ENCODE measurements at places on chromosomes 11 and 22.
A peak's percentile ranks its signal among the peaks of the same experiment; 100 is the strongest.

DNA sequence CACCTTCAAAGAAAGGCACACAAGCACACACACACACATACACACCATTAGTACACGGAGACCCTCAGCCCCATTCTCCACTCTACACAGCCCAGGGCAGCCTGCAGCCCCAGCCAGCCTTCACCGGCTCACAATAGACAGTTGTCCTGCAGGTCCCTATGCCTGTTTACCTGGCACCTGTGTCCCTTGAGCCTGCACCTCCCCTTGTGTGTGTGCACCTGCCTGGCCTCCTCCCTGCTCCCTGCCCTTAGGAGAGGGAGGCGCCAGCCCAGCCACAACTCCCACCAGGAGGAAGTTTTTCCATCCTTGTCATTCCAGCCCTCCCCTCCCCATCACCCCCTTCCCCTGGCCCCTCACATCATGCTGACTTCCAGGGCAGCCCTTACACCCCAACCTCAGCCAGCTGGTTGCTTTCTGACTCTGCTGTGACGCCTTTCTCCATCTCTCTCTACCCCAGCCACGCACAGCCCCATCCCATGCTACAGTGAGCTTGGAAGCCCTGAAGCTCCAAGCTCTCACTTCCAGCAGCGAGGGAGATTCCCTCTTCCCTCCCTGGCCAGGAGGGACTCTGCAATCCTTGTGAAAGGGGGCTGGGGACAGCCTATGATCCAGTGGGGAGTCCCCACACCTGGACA, 4.4 kb downstream of the AHNAK start:
- DNase-seq, result no peak

DNA sequence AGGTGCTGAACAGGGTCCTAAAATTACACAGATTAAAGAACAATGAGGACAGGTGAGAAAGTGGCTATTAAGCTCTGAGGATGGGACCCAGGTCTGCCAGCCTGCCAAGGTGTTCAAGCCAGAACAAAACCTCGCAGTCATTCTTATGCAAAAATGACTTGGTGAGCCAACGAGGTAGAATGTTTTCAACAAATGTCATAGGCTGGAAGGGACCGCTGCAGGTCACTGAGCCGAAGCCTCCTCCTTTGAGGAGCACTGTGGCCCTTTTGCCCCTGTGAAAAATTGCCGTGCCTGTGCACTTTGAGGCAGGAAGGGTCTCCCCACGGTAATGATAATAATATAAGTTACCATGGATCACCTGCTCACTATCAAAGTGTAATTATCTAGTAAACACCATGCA, 216.2 kb downstream of the DSCAML1 start:
- DNase-seq, result no peak

- DNase-seq, result no peak
Observed at GRCh38 chr11:108253176-108253575, 30.3 kb downstream of the ATM start.

DNA sequence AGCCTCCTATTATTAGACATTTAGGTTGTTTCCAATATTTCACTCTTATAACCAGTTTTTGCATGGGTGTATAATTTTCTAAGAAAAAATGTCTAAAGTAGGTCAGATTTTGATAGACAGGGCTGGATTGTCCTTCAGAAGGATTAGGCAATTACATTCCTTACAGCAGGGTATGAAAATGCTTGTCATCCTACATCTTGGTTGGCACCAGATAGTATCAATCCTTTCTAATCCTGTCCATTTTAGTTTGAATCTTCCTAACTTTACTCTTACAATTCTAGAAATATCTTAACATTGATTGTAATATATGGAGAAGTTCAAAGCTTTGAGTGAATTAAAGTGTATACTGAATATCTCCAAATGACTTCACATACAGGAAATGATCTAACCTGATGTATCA, 63.0 kb upstream of the ZBED5 start:
- DNase-seq, result no peak

DNA sequence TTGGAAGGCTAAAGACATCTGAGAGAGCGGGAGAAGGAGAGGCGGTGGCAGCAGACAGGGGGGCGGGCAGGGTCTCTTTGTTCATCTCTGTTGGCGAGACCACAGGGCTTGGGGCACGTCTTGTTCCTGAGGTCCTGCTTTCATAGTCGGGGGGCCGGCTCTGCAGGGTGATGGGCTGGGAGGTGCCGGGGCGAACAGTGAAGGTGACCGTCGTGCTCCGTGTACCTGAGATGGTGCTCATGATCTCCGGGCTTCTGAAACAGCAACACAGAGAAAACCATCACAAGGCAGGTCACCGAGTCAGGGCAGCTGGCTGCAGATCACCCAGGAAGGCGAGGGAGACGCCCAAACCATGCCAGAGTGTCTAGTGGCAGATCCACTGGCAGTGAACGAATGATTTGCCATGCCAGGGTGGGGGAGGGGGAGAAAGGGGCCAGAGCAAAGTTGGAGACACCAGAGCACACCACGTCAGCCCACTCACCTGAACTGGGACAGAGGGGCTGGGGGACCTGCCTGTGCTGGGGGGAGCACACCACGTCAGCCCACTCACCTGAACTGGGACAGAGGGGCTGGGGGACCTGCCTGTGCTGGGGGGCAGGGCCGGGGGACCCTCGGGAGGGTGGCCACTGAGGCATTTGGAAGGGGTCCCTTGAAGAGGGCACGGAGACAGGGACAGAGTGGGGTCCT, 75.0 kb downstream of the CTTN start:
- no peak for DNase-seq

DNA sequence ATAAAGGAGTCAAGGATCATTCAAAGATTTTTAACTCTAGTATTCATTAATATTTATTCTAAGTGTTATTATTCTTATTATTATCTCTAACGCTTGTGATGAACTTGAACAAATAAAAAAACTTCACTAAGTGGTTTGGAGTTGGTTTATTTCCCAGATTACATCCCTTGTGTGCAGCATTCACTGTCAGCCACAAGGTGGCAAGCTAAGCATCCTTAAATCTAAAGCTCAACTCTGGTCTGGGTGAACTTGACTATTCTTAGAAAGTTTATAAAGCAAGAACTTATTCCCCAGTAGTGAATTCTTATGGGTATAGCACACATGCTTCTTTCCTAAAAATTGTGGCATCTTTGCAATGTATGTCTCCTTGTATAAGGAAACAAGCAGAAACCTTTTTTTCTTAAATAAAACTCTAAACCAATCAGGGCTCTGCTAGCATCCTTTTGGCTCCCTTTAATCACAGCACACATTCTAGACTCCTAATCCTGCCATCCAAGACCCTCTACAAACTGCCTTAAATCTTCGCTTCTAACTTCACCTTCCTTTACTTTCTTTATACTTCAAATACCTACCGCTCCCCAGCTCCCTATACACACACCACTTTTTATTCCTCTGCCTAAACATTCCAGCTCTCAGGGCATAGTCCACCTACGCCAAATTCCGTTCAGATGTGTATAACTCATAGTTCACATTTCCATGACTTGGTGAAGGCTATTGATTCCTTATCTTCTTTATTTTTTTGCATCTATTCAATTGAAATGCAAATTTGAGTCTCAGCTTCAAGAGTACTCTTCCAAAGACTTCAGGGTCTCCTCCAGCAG, 1068.8 kb downstream of the DLG2 start:
- DNase-seq, result no peak

- DNase-seq, result no peak
Observed at GRCh38 chr11:73859671-73860070, 17.0 kb downstream of the COA4 start.

GRCh38 chr22:48894804-48895250, 932.8 kb downstream of the BRD1 start:
- no peak for DNase-seq

GRCh38 chr22:48709453-48709852, 1118.2 kb downstream of the BRD1 start:
- no peak for DNase-seq

- no peak for DNase-seq
Observed at GRCh38 chr11:3115321-3115720, 49.8 kb downstream of the OSBPL5 start.

DNA sequence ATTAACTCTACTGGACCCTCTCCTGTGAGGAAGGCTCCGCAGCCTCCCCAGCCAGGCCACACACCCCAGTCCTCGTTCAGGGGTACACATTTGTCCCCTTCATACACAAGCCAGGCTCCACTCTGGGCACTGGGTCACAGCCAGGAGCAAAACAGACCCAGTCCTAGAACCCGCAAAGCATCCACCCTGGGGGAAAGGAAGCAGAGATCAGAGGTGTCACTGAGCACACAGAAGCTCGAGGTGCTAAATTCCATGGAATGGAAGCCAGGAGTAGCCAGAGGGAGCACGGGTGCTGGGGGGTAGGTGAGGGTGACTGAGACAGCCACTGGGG, 43.6 kb upstream of the TH start:
- DNase-seq, result no peak

GRCh38 chr11:12170984-12171383, 60.6 kb downstream of the MICAL2 start:
- no peak for DNase-seq

GRCh38 chr22:20588092-20588842, 80.9 kb downstream of the MED15 start:
- DNase-seq, result no peak

GRCh38 chr11:30196400-30197206, 34.2 kb upstream of the FSHB start:
- peak; percentile 15 for DNase-seq

- no peak for DNase-seq
Observed at GRCh38 chr11:74697722-74698121, 33.5 kb downstream of the CHRDL2 start.

DNA sequence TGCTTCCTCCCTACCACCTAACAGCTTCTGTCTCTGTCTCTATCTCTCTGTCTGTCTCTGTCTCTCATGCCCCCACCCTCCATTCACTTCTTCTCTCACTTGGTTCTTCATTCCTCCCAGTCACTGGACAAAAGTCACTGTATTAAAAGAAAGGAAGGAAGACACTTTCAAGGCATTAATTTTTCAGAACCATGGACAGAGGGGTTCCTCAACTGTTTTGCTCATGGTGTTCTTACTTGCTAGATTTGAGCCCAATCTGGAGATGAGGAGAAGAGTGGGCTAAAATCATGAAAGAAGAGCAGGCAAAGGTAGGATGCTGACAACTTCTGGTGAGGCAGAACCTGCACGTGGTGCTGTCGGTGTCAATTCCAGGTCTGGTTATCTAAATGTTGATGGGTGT, 116.7 kb upstream of the LARGE1 start:
- no peak for DNase-seq

DNA sequence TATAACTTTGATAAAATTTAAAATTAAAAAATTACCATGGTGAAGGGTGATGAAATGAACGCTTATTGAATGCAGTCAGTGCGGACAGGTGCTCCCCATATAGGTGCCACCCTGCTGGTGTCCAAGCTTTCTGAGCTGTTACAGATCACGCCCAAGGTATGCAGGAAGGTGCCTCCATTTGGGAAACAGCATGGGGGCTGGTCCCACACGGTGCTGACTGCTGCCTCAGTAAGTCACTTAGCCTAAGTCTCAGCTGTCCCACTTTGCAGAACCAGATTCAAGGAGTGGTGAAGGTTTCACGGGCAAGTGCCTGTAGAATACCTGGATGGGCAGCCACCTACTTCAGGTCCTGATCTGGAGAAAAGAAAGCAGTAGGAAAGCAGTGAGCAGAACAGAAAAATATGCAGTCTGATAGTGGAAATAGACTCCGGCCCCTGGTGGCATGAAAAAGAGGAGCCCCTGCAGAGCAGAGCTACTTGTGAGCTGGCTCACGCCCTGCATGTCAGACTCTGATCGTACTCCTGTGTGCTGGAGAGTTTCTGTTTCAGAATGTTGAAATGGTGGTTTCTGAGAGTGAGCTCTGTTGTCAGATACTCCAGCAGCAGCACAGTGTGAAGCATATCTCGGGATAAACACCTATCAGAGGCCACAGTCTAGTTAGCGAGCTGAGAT, 33.2 kb downstream of the ADORA2A start:
- no peak for DNase-seq

DNA sequence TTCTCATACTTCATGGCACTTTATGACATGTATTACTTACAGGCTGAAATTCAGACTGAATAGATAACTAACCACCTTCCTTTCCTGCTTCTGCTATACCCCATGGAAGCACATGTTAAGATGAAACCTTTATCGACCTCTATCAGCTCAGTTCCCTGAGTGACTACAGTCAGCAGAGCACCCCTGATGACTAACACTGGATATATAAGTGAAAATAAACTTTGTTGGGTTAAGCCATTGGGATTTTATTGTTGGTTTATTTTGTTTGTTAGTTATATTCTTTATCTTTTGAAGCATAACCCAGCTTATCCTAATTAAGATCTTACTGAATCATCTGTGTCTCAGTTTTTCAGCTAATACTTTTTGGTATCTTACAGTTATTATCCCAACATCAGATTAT, 23.0 kb upstream of the MAML2 start:
- no peak for DNase-seq

GRCh38 chr11:116072133-116072532, 567.9 kb upstream of the CADM1 start:
- no peak for DNase-seq

DNA sequence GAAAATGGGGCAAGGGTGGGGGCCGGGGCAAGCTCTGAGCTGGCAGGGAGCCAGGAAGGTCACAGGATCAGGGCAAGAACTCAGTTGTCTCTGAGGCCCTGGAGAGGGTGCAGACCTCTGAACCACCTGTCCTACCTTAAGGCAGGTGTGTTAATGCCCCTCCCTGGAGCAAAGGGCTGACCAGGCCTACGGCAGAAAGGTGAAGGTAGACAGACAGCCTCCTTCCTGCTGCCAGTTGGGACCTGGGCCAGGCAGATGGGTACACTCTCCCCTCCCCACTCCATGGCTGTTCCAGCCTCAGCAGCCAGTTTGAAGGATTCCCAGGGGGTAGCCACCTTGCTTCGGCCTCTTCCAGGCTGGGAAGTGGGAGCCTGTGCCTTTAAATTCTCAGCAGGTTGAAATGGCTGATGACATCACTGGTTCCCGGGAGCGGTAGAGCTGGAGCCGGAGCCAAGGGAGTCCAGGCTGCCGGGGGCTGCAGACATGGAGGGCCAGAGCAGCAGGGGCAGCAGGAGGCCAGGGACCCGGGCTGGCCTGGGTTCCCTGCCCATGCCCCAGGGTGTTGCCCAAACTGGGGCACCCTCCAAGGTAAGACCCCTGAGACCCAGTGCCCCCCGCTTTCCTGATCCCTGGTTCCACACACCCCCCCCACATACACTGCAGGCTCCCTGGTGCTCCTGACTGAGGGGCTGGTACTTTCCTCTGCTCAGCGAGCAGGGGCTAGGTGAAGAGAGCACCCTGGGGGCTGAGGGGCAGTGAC, at the start of gene INPP5J:
TSS of gene INPP5J (plus strand) at position 435 of the 760 bp plus-strand sequence. CDS start at position 484, 49 bp downstream.
- DNase-seq, result peak; percentile 4

DNA sequence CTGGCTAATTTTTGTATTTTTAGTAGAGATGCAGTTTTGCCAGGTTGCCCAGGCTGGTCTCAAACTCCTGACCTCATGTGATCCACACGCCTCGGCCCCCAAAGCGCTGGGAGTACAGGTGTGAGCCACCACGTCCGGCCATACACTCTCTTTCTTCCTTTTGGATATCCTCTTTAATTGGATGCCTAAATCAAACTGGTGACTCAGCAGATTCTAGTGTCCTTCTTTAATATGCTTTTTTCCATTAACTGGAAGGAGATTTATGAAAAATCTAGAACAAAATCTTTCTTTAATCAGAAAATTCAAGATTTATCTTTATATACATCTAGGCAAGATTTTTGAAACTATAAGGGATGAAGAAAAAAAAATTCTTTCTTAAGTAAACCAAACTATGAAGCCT, 969.3 kb upstream of the CCDC90B start:
- DNase-seq, result no peak

- no peak for DNase-seq
Observed at GRCh38 chr11:94144216-94144615, 15.6 kb downstream of the PANX1 start.

GRCh38 chr11:6606471-6607189, 3.1 kb downstream of the ILK start:
- peak; percentile 33 for DNase-seq

GRCh38 chr11:31487848-31488247, 21.6 kb downstream of the IMMP1L start:
- DNase-seq, result peak; percentile 36

GRCh38 chr11:14359501-14360031, 583 bp upstream of the RRAS2 start:
- no peak for DNase-seq

All from NCI-H748 treated with DMSO at 0.1 percent for 48 hours (cell line).